ENCODE measurements at places on chromosomes 2 and 18.

DNA sequence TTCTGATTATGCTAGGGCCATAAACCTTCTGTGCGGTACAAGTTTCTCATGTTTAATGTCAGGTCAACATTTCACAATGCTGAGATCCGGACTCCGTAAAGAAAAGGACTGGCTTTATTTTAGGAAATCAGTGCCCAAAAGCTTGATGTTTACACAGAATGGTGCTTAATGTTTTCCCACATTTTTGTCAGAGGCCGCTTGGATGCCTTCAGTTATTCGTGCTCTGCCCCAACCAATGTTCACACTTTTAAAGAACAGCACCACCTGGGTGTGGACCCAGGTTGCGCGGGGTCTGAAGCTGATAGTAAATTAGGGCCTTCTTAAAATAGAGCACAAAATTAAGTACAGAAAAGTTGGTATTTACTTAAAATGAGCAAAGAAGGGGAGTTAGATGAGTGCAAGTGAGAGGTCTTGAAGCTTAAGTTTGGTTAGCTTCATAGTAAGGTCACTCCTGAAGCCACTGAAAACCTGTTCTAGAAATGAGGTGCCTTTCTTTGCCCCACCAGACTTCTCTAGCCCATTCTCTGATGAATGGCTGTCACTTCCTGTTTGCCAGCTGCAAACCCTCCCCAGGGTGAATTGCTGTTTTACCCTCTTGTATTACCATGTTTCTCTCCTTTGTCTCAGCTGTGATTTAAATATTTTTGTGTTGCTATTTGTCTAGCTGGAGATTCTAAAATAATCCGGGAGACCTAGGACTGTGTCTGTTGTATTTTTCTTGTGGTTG, 20.5 kb downstream of the SLC3A1 start:
- no peak for DNase-seq

GRCh38 chr2:151315381-151315903, 26.0 kb upstream of the NMI start:
- DNase-seq: no peak

GRCh38 chr2:192741889-192742288, 547.2 kb upstream of the TMEFF2 start:
- no peak for DNase-seq

DNA sequence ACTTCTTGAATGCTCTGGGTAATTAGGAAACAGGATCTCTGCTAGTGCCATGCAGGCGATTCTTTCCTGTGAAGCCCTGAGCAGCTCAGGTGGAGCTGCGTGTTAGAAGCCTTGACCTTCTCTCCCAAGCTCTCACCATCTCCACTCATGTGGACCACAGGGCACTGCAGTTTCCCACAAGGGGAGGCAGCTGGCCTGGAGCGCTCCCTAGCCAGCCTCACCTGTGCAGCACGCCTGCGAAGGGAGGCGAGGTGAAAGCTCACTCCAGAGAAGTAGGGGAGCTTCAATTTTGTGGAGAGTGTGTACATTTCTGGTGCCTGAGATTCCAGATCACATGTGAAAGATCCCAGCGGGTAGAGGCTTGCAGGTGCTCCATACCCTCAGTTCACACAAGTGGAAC, 11.1 kb upstream of the HES6 start:
- no peak for DNase-seq

DNA sequence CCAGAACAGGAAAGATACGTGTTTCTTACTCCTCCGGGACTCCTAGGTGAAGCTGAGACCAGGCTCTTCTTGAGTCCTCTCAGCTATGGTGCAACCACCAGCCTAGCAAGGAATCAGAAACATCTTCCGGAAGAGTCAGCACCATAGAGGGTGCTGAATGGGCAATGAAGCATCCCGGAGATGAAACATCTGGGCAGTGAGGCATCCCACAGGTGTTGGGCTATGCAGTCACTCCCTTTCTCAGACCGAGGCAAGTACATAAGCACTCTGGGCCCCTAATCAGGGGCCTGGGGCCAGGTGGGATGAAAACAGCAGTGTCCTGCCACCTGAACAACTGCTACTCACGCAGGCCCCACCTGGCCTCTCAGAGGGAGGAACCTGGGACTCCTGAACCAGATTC, 1.4 kb upstream of the CAPN10 start:
- no peak for DNase-seq

GRCh38 chr2:119315241-119315925, 51.3 kb downstream of the C2orf76 start:
- DNase-seq: no peak

DNA sequence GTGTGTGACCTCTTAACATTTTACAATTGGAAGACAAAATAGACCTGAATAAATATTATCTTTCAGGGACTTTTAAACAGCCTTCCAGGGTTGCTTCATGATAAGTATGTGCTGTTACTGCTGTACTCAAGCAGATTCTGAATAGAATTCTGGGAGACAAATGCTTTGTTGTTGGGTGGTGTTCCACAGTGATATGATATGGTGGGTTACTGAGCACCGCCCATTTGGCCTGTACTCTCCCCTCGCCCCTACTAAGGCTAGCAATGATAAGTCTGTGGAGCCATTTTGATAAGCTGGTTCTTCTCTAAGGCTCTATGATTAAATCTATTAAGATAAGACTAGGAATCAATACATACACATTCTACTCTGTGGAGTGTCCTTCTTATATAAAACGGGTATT, 89.8 kb upstream of the ITGA4 start:
- no peak for DNase-seq

- peak; percentile 50 for DNase-seq
These were observed 1.5 kb downstream of the CAB39 start for GRCh38 chr2:230714136-230714480.

- DNase-seq: no peak
These were observed 180.6 kb downstream of the MREG start for GRCh38 chr2:215832791-215833190.

GRCh38 chr2:220930271-220931076, 641.6 kb downstream of the EPHA4 start:
- DNase-seq: no peak

GRCh38 chr2:3665886-3666612, 8.0 kb downstream of the ALLC start:
- DNase-seq: no peak

GRCh38 chr2:63743982-63744966, 97.4 kb upstream of the UGP2 start:
- no peak for DNase-seq

GRCh38 chr18:13909141-13909940, 6.0 kb downstream of the MC2R start:
- no peak for DNase-seq

GRCh38 chr18:75784390-75784789, 356.9 kb upstream of the SMIM21 start:
- DNase-seq: no peak

- DNase-seq: no peak
These were observed 150.3 kb downstream of the SMAD2 start for GRCh38 chr18:47780011-47780725.

DNA sequence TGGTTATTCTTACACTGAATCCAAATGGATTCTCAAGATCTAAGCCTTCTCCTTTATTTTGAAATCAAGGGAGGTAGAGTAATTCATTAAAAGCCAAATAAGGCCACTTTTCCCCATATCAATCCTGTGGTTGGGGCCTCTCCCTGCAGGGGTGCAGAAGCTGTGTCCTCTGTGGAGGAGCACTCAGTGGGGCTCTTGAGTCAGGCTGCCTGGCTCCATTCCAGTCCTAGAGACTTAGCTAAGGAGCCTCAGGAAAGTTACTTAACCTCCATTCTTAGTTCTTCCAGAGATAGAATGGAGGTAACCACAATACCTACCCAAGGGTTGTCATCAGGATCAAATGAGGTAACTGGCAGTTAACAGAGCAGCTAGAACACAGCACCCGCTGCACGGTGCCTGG, 564.3 kb downstream of the CMPK2 start:
- DNase-seq: no peak

DNA sequence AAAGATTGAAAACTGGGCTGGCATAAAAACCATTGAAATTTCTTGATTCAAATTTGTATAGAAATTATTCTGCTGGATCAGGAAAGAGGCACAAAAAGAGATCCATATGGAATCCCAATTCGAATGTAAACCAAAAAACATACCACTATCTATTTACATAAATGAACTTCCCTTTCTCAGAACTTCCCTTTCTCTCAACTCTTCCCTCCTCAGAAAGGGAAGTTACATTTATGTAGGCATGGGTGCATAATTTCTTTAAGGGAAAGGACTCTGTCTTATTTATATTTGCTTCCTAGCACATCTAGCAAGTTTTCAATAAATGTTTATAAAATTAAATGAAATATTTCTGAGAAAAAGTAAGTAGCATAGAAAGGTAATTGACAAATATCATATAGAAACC, 398.1 kb upstream of the ATP5MC3 start:
- no peak for DNase-seq

GRCh38 chr18:63378919-63379638, 12.1 kb upstream of the KDSR start:
- DNase-seq: no peak

DNA sequence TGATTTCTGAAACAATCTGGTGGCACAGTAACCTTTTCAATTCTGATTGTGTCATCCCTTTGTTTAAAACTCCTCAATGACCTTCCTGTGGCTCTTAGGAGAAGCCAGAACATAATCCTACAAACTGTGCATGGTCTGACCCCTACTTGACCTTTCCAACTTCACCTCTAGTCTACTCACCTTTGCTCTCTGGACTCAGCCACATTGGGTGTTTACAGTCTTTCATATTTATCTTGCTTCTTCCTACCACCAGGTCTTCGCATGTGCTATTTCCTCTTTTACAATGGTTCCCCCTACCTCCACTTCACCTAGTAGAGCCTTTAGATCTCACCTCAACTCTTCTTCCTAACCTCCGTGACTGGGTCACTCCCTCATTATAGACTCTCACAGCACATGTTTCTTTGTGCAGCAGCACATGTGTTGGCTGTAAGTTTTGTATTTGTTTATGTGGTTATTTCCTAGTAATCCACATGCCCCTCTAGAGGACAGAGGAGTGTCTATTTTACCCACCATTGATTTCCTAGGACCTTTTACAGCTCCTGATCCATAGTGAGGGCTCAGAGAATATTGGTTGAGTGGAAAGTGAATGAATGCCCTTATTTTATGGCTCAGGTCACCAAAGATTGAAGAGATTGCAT, 320.8 kb upstream of the MEIS1 start:
- no peak for DNase-seq

DNA sequence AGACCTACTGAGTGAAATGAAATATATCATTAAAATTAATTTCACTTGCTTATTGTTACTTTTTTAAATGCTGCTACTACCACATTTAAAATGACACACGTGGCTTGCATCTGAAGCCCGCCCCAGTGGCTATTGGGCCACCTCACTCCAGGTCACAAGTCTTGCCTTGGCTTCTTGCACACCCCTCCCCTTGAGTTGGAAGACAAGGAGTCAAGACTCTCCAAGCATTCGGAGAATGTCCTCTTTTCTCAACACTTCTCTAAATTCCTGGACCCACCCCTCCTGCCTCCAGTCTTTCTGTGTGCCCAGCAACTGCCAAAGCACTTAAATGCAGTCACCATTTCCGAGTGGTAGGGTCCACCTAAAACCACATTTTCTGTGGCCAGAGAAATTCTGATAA, 73.4 kb downstream of the ZBTB7C start:
- DNase-seq: no peak

- no peak for DNase-seq
These were observed 146.4 kb upstream of the TNP1 start for GRCh38 chr2:217006217-217006616.

DNA sequence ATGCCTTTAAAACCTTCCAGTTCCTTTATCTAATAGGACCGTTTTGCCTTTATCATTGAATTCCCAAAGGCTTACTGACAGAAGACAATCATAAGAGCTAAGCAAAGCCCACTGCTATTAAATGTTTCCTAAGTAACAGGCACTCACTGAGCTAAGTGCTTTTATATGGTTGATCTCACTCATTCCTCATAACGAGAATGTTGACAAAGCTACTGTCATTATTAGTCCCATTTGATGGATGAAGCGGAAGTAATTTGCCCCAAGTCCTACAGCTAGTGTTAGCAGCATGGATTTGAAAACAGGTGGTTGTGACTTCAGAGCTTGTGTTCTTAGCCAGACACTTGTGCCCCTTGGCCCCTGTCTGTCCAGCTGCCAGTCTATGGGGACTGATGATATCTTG, 134.8 kb upstream of the SERPINE2 start:
- DNase-seq: no peak

DNA sequence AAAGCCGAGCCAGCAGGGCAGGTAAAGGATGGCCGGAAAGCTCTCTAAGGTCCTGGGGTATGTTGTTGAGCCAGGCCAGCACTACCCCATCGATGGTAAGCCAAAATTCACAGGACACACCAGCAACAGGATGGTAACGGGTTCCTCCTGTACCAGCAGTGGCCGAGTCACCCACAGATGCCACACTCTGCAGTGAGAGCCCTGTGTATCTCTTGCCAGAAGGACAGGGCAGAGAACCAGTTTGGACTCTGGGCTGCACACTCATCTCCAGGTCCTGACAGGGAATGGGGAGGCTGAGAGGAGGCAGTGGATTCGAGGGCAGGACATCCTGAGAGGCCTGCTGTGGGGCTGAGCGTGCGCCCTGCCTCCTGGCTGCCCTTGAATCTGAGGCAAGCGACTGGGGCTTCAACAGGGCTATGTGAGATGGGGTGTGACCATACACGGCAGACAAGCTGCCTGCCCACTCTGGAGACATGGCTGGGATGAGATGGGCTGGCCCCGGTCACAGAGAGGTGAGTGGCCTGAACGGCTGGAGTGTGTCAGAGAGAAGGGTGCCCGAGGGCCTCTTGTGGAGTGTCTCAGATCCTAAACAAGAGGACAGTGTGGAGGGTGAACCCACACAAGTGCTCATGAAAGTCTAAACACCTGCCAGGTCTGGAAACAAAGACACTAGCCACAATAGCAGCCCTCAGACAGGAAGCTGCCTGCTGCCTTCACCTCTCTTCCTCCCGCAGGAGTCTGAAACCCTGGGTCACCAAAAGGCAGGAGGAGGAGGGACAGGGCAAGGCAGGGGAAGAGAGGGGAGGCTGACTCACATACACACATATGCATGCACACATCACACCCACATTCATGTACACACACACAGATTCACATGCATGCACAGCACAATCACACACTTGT, 182.3 kb downstream of the LOXHD1 start:
- DNase-seq: no peak

- DNase-seq: no peak
These were observed 192.8 kb upstream of the PID1 start for GRCh38 chr2:229463841-229464346.

GRCh38 chr2:86022661-86023365, 82.9 kb downstream of the POLR1A start:
- DNase-seq: no peak

DNA sequence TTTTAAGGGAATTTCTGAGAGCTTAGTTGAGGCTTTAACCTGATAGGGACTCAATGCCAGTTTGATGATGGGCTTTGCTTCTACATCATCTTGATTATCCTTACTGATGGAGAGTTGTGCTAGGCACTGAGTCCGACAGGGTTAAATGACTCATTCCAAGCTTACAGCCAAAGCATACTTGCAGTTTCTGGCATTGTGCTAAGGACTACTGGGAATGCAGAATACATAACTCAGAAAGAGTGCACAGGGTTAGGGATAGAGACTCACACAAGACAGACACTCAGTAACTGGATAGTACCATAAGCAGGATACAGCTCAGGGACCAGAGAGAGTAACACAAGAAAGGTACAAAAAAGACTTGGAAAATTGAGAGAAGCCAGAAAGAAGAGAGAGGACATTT, 94.1 kb upstream of the SLC14A2 start:
- no peak for DNase-seq
